ENCODE measurements at places on chromosomes 3 and 15. TPM values are rescaled to one million over a fixed set of nuclear protein-coding genes. Genes with fewer than 3 reads are reported as not detected.

Gene ZNF774
- 7.4 TPM for total RNA-seq

Gene ARL8B
- 56.0 TPM for total RNA-seq

Gene PRKCD
- 33.4 TPM for total RNA-seq

Gene ASB14
- total RNA-seq, result not detected

Gene CPN2
- total RNA-seq, result not detected

Gene DPPA2
- not detected for total RNA-seq

Gene TGM4
- total RNA-seq, result not detected

Gene SLC12A8
- 1.4 TPM for total RNA-seq

Gene RAD18
- total RNA-seq, result 7.1 TPM

Gene ABI3BP
- total RNA-seq, result 389 TPM

Gene GPR160
- total RNA-seq, result 2.8 TPM

Gene TLR9
- total RNA-seq, result 0.81 TPM

Gene C3orf18
- 15.9 TPM for total RNA-seq

Gene C3orf85
- total RNA-seq, result not detected

Gene CYP1A2
- not detected for total RNA-seq

Gene HRH1
- 22.4 TPM for total RNA-seq

Gene PLS1
- 0.97 TPM for total RNA-seq

DNA sequence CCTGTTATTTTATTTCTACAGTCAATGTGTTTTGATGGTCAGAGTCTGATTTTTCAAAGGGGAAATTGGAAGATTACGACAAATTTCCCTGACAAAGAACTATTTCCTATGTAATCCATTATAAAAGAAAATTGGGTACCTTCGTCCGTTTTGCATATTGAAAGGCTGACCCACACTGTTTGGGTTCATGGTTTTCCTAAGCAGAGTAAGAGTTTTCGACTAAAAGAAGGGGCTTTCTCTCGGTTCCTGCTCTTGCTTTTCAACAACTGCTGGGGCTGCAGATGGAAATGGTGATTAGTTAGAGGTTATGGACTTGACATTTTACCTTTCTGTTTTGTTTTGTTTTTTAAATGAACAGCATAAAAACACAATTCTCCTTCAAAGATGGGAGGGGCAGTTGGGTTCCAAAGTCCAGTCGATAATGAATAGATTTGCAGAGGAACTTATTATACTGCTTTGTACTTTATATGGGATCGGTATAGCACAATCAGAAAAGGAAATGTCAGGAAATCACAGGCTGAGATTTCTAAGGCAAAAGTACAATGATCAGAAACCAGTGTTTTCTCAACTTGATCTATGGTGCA, 978 bp downstream of the KCNMB2 start:
- no peak for DNase-seq

- no peak for DNase-seq
Observed at GRCh38 chr3:46737329-46737731, 19.7 kb upstream of the PRSS50 start.

GRCh38 chr3:59549962-59550361, 500.1 kb upstream of the CFAP20DC start:
- no peak for DNase-seq

GRCh38 chr3:38084334-38085310, 45.6 kb downstream of the DLEC1 start:
- no peak for DNase-seq

DNA sequence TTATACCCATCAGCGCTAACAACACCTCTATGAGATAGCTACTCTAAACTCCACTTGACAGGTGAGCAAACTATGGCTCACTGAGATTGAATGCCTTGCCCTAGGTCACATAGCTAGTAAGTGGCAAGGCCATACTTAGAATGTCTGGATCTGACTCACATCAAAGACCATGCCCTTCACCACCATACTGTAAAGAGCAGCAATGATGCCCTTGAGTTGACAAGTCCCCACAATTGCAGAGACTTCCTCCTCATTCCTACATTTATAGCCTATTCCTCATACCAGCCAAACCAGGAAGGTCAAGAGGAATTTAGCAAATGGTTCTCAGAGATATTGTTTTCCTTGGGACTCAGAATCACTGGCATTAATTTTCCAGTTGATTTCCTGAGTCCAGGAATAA, 157.8 kb upstream of the SNTN start:
- no peak for DNase-seq

GRCh38 chr3:38226273-38226672, 39.3 kb upstream of the SLC22A13 start:
- DNase-seq, result no peak

DNA sequence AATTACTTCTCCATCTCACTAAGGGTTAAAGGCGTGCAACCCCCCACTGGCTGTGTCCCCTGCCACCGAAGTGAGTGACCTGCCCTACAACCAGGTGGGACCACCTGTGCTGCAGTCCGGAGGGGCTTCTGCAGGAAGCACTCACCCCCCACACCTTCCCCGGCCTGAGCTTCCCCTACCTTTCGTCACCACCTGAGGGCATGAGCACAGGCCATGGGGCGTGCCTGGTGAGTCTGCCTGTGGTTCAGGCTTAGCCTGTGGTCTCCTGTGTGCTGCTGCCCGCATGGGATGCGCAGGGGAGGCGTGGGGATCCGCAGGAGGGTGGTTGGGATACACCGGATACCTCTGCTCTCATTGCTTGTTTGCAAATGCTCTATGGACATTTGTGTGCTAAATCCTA, 46.0 kb downstream of the KLHL25 start:
- DNase-seq, result no peak

DNA sequence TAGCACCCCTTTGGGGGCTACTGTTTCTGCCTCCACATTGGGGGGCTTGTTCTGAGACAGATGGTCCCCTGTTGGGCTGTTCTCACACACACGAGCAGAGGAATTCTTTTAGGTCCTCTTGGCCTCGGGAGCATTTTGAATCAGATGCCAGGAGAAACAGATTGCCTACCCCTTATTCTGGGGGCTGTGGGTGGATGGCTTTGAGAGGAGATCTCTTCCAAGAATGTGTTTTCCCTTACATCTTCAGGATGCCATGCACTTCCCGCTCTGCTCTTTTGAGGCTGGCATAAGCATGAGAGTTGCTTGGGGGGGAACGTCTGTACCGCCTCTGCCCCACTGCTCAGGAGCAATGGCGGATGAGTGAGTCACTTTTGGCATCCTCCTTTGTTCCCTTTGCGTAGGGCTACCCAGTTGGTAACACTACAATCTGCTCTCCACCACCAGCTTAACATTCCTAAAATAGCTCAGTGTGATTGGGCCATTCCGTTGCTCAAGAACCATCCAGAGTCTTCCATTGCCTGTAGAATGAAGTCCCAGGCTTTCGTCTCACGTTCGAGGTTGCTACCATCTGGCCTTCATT, 154.4 kb downstream of the RPLP1 start:
- DNase-seq, result peak; percentile 61

GRCh38 chr15:68984586-68984985, 29.9 kb upstream of the NOX5 start:
- DNase-seq, result no peak

DNA sequence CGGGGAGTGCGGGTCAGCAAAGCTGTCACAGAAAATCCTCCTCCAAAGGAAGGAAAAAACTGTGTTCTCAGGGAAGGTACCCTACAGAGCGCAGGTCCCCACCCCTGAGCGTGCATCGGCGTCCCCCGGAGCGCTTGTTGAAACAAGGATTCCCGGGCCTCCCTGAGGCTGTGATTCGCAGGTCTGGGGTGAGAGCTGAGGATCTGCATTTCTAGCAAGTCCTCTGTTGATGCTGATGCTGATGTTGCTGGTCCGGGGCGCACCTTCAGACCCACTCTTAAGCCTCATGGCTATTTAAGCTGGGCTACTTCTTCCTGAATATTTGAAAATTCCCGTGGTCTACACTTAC, 226.2 kb upstream of the IGF1R start:
- no peak for DNase-seq

GRCh38 chr15:35179739-35180138, 94.6 kb upstream of the NANOGP8 start:
- DNase-seq, result no peak

DNA sequence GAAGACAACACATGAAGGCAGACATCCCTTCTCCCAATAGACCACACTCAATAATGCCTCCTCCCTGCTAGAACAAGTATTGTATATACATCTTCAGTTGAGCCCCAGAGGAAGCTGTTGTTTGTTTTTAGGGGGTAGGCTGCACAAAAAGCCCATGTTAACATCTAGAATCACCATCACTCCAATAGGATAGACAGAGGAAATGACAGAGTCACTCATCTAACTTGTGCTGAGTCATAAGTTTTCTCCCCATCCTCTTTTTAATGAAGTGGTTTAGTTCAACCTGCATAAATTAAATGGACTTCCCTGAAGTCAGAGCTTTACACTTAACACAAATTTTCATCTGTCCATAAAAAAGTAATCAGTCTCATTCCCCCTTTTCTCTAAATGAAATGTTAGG, 122.9 kb upstream of the SPATA12 start:
- no peak for DNase-seq

- DNase-seq, result no peak
Observed at GRCh38 chr3:75015280-75015679, 400.8 kb upstream of the CNTN3 start.

DNA sequence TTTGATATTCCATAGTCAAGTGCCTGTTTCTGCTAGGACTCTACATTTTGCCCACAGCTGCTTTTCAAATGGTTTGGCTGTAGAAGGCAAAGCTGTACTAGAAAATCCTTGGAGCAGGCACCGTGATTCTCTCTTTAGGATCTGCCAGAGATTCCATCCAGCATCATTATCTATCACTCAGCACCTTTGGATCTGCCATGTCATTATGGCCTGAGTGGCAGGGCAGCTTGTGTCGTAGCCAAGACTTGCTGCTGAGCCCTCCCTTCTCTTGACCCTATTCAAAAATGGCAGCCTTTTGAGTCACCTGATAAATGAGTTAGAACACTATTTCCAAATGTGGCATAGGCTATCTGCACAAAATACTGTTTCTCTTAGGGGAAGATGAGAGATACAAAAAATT, 8.1 kb upstream of the CMSS1 start:
- no peak for DNase-seq

GRCh38 chr3:191627064-191627463, 166.1 kb downstream of the PYDC2 start:
- no peak for DNase-seq

DNA sequence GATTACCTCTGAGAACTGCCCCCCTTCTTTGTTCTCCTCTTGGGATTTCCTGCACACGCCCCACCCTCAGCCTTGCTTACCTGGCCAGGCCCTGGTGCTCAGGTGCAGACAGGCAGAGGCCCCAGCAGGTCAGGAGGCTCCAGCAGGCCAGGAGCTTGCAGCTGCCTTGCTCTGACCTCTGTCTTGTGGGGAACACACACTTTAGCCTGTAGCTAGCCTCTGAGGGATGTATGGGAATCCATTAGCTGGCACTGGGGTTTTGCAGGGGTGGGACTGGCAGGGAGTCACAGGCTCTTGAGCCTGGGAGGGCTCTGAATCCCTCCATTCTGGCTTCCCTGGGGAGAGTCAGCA, 2.7 kb downstream of the SMAD6 start:
- DNase-seq, result no peak

- DNase-seq, result no peak
Observed at GRCh38 chr3:177752831-177753230, 555.5 kb upstream of the TBL1XR1 start.

GRCh38 chr3:55569033-55569599, 82.0 kb upstream of the WNT5A start:
- DNase-seq, result no peak

DNA sequence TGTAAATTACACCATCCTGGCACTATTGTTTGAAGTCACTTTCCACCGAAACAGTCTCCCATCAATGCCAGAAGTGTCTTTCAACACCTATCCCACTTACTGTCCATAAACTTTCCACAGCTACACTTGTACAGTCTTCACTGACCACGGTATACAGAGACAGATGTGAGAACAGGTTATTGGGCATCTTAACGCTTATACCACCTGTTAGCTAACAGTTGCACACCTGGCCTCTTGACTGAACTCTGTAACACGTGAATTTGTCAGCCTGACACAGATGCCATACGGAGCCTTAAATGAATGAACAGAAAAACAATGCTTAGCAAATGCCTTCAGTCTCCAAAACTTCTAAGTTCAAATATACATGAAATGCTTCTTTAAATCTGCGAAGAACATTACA, 440.5 kb downstream of the SHQ1 start:
- DNase-seq, result no peak

DNA sequence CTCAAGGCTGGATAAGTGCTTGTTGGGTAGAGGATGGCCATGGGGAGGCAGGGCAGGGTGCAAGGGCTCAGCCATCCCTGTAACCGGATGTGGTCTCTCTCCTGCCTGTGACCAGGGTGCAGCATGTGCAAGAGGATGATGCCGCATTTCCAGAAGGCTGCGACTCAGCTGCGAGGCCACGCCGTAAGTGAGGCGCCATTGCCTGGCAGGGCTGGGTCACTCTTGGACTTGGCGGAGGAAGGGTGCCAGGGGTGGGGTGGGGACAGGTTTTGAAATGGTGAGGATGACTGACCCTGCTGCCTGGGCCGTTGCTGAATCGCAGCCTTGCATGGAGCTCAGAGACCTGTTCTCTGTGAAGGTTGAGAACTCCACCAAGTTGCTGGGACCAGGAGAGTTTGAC, 49.3 kb downstream of the PDIA5 start:
- DNase-seq, result no peak

- DNase-seq, result no peak
Observed at GRCh38 chr3:43883729-43884396, 193.1 kb downstream of the ABHD5 start.

DNA sequence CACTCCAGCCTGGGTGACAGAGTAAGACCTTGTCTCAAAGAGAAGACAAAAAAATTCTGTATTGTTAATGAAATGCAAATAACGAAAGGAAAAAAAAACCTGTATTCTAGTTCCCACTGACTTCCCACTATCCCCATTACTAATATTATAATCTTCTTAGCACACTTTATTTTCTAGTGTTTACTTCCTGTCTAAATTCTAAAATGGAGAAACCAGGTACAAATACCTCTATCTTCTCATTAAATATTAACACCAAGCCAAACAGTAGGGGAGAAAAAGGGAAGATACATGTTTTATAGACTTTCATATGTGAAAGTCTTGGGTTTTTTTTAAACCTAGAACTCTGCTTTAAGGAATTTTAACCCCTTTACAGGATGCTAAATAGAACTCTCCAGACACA, 55.3 kb upstream of the PLXND1 start:
- DNase-seq, result no peak

DNA sequence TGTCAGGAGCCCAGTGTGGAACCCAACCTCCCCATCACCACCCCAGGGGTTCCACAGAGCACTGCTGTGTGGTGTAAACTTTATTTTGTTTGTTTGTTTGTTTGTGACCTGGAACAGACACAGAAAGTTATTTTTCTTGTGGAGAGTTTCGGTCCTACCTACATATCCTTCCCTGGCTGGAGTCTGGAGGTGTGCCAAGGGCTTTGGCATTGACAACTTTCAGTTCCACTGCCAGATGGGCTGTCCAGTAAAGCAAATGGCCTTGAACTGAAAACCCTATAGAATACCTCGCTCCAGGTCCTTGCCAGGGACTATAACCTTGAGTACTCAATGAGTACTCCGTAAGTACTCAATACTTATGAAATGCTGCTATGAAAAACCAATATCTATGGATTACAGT, 103.5 kb downstream of the MITF start:
- peak; percentile 72 for DNase-seq

- no peak for DNase-seq
Observed at GRCh38 chr15:76151599-76151974, 91.8 kb downstream of the TMEM266 start.
